ENCODE measurements at places on chromosomes 2 and 18. TPM values are rescaled to one million over a fixed set of nuclear protein-coding genes. Genes with fewer than 3 reads are reported as not detected.

The DSG1 gene
- not detected for polyA plus RNA-seq

The OXER1 gene
- 1.8 TPM for polyA plus RNA-seq

The VRK2 gene
- polyA plus RNA-seq = 40.4 TPM

The NEUROD1 gene
- polyA plus RNA-seq = not detected

The FABP1 gene
- polyA plus RNA-seq = not detected

The KANSL1L gene
- 3.2 TPM for polyA plus RNA-seq

The HOXD1 gene
- polyA plus RNA-seq = not detected

The UNC80 gene
- not detected for polyA plus RNA-seq

The IL18R1 gene
- 0.15 TPM for polyA plus RNA-seq

The PARD3B gene
- polyA plus RNA-seq = not detected
